ENCODE measurements at places on chromosomes 4 and X.

DNA sequence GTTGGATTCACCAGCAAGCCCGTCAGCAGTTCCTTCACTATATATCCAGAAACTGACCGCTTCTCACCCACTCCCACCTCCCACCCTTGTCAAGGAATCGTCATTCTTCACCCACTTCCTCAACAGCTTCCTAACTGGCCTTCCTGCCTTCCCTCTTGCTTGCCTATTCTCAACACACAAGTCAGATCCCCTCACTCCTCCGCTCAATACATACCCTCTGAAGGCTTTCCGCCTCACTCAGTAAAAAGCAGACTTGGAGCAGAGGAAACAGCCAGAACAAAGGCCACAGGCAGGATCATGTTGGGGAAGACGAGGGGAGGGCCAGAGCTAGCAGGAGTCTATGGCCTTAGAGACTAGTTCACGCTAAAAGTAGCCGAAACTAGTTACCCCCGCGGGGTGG lies 23.7 kb downstream of the RWDD4 start:
- no peak for DNase-seq

GRCh38 chrX:3293251-3293650 lies 53.2 kb downstream of the MXRA5 start:
- DNase-seq: no peak

DNA sequence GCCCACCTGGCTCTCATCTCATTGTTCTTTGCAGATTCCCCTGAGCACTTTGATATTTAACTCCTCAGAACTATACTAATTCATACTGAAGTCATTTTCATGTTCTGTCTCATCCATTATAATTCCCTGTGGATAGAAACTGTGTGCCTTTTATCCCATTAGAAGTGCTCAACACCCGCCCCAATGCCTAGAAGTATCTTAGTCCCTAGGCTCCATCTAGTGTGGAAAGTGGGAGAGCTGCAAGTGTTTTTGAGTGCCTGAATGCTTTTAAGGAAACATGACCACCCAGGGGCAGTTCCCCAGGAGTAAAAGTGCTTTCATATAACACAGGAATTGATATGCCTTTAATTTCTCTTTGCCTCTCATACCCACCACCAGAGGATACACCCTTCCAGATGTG lies 117.0 kb downstream of the CHRDL1 start:
- DNase-seq: no peak

DNA sequence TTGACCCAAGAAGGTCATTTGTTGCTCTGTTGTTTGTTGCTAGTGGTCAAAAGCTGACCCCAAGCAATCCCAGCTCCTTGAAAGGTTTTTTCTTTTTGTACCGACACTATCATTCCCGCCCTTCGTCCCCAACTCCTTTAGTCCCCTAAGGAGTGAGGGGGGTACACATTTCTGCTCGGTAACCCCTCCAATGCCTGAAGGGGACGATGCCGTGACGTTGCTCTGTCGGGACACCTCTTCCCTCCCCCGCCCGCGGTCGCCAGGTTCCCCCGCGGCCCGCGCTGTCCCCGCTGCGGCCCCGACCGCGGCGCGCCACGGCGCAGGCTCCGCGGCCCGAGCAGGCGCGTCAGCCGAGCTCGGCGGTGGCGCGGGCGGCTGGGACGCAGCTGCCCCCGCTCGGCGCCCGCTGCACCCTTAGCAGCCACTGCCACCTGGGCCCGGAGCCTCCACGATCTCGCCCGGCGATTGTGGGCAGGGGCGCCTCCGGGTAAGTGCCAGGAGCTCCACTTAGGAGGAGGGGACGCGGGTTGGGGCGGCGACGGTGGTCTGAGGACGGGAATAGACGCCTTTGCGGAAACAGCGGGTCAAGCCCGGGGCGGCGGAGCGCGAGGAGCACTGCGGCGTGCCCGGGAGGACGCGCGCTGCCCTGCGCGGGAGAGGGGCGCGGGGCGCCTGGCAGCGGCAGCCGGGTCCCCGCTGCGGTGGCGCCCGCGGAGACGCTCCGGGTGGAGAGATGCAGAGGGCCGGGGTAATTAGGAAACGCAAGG lies at the start of gene GLRB:
TSS of gene GLRB (plus strand) at position 340 of the 767 bp plus-strand sequence. CDS start 1,875 bp downstream, outside the sequence.
- DNase-seq: no peak

DNA sequence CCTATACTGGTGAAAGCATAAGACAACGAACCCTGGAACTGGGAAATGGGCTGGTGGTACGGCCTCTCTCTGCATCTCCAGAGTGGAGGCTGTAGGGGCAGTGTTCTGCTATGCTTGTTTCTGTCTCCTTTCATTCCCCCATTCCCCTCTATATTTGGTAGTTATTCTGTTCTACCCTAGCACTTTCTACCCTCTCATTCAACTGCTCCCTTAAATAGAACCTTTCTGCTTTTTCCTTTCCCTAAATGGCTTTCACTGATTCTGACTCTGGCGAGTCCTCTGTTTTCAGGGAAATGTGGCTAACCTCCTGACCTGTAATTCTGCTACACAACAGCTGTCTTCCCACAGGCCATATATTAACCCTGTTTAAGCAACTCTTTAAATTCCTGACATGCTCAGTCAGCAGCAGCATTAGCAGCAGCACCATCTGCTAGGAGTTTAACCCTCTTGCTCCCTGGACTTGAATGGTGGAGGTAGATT lies 94.2 kb downstream of the CXCL13 start:
- no peak for DNase-seq

GRCh38 chr4:165838575-165838974 lies 34.5 kb upstream of the TLL1 start:
- DNase-seq: no peak

DNA sequence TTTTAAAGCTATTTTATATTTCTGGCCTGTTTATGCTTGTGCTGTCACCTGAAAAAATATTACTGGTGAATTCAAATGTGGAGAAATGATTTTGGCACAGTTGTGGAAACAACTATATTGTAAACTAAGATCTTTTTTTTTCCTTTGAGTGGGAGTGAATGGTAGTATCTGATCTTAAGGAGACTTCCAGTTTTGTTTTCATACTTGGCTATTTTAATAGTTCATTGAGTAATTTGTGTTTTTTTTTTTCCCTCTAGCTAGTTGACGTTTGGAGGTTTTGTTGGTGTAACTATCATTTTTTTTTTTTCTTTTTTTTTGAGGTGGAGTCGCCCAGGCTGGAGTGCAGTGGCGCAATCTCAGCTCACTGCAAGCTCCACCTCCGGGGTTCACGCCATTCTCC lies 10.5 kb downstream of the STAG2 start:
- DNase-seq: no peak

DNA sequence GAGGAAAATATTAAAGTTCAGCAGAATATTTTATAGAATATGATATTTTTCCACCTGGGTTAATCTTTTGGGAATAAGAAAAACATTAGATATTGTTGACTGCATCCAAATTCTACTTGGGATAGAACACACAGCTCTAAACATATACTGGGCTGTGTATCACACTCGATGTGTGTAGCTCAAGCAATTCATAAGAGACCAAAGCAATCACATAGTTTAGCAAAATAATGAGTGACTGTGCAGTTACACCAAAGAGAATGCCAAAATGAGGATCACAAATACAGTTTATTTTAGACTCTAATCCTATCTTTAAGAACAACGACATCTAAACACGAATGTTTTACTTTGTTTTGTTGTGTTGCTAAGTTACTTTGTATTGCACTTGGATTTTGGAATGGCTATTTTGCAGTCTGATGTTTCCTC lies 101.2 kb downstream of the CBR4 start:
- DNase-seq: no peak

DNA sequence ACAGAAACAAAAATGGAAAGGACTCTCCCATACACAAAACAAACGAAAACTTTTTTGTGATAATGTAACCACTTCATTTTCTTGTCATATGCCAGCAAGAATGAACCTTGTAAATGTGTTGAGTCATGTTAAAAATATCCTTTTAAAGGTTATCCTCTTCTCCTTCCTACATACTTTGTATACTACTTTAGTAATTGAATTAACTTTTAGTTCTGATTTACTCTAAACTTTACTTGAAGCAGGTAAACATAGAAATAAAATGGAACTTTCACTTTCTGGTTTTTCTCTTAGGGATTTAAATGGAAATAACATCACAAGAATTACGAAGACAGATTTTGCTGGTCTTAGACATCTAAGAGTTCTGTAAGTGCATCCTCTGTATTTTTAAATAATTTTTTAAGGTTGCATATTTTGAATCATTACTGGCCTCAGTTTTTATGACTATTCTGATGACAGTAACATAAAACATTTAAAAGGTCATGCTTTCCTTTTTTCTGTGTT lies 4.7 kb downstream of the SLIT2 start:
- DNase-seq: no peak

DNA sequence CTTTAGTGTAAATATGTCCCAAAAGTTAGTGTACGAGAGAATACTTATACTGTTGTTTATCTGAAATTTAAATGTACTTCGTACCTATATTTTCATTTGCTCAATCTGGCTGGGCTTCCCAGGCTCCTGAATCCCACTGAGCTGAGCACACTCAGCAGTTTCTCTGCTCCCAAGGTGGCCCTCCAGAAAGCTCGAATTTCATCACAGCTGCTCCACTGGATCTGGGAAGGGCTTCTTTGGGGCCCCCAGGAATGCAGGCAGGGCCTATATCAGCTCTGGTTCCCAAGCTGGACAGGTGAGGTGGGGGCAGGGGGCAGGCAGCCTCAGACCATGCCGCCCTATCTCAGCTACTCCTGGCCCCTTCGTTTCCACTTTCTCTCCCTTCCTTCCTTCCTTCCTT lies 1.5 kb upstream of the FATE1 start:
- DNase-seq: no peak

DNA sequence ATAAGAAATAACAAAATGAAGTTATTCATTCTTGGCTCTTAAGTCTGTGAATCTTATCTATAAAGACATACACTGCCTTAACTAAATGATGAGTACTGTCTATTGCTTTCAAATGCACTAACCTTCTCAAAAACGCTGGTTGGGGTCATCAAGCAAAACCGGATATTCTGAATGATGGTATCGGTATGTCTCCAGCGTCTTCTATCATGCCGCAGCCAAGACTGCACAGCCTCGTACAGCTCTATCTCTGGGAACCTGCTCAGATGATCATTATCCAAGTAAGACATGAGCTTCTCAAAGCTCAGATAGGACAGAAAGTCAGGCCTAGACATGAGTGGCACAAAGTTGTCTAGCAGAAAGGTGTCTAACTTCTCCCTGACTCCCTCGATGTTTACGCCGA lies 21.1 kb downstream of the KLHL15 start:
- no peak for DNase-seq

GRCh38 chrX:17833954-17834353 lies 27.1 kb downstream of the RAI2 start:
- DNase-seq: no peak

DNA sequence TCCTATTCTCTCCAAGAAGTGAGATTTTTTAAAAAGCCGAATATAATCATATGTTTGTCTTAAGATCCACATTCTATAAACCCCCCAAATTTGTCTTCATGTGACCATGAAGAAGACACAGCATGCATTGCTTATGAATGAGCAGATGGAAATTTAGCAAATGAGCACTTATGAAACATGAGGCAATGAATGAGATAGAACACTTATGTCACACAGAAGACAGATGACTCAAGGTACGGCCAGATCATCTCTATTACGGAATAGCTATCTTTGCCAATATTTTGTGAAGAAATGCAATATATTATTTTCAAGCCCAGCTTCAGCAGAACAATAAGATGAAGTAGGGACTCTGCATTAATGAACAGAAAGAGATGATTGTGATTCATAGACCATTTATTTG lies 21.4 kb downstream of the PHEX start:
- DNase-seq: no peak

DNA sequence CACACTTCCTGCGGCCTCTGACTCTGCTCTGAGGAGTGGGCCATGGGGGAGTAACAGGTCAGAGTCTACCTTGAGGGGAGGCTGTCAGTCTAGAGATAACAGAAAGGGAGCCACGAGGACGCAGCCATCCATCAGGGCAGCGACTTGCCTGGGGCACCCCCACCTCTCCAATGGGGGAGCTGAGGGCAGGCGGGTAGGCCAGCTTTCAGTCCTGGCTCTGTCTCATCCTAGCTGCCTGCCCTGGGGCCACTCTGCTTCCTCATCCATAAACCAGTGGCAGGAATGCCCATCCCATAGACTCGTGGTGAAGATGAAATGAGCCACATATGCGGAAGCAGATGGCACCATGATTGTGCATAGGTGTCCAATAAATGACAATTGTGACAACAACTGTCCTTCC lies 13.2 kb downstream of the MAGED2 start:
- DNase-seq: no peak

- no peak for DNase-seq
Measured at GRCh38 chrX:41347186-41347585, 13.2 kb downstream of the DDX3X start.

DNA sequence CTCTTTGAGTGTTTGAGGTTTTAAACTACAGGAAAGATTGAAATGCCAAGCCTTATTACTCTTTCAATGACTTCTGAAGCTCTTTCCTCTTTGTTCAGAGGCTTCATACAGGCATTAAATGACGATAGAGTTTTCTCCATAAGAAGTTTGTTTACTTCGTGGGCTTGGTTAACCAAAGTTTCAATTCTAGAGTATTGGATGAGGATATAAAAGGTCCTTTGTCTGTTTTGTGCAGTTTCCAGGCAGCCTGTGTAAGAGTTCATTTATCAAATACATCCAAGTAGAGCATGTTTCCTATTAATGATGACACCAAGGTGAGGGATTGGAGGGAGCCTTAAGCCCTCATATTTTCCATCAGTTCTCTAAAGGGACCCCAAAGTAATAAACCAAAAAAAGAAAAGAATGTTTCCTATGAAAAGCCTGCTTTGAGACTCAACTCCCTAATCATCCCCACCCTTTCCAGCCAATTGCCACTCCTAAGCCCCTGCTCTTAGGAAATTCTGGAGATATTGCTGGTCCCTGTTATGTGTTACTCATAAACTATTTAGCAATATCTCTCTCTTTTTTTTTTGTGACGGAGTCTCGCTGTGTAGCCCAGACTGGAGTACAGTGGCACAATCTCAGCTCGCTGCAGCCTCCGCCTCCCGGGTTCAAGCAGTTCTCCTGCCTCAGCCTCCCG lies 106.2 kb upstream of the IL13RA1 start:
- DNase-seq: no peak

- no peak for DNase-seq
Measured at GRCh38 chr4:156501962-156502361, 469.6 kb downstream of the PDGFC start.

GRCh38 chr4:66852843-66853242 lies 692.5 kb downstream of the CENPC start:
- DNase-seq: no peak

- DNase-seq: no peak
Measured at GRCh38 chr4:101252721-101253120, 94.6 kb downstream of the PPP3CA start.

- no peak for DNase-seq
Measured at GRCh38 chr4:38605753-38606586, 58.0 kb upstream of the KLF3 start.

- DNase-seq: no peak
Measured at GRCh38 chrX:116499780-116500179, 37.0 kb upstream of the CT83 start.

GRCh38 chr4:97953171-97953941 lies 189.9 kb downstream of the STPG2 start:
- no peak for DNase-seq

DNA sequence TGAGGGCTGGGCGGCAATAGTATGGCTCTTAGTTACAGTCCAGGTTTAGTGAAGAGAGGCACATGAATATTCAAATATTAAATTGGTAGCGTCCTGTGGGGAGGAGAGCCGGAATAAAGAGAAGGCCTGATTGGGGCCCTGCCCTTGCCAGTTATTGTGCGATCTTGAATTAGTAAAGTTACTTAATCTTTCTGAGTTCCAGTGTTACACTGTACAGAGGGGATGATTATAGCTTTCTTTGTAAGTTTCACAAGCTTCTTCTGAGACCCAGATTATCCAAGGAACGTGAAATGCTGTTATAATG lies 1.2 kb downstream of the METAP1 start:
- no peak for DNase-seq

Data from activated CD4-positive, alpha-beta T cell treated with anti-CD3 and anti-CD28 coated beads, Interleukin-2, amount 50 U/mL, for 16 hours (primary cell).